ENCODE measurements at places on chromosomes 3 and 15.

GRCh38 chr3:44842376-44842775, 19.3 kb upstream of the TMEM42 start:
- no peak for DNase-seq

- peak; percentile 75 for DNase-seq
Measured at GRCh38 chr3:184540777-184541681, 20.6 kb upstream of the EPHB3 start.

GRCh38 chr3:133455960-133456359, 56.1 kb downstream of the BFSP2 start:
- no peak for DNase-seq

- DNase-seq: peak; percentile 63
Measured at GRCh38 chr3:105836533-105836932, 32.3 kb downstream of the CBLB start.

DNA sequence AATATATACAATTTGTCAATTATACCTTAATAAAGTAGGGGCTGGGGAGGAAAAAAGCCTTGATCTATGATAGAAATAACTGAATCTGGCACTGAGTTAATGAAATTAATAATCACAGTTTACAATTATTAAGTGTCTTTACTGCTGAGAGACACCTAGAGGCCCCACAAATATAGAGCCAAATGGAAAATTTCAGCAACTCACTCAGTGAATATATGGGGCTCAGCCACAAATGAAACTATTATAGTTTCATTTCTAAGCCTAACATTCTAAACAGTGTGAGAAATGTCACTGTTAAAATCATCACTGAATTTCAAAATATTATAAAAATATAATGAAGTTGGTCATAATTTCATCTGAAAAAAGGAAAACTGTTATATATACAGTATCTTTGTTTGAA, 40.3 kb downstream of the GNB4 start:
- no peak for DNase-seq

Measured in CD4-positive, alpha-beta T cell treated with Interleukin-17A for 1 hour (primary cell).